ENCODE measurements at places on chromosomes 11 and 22.

DNA sequence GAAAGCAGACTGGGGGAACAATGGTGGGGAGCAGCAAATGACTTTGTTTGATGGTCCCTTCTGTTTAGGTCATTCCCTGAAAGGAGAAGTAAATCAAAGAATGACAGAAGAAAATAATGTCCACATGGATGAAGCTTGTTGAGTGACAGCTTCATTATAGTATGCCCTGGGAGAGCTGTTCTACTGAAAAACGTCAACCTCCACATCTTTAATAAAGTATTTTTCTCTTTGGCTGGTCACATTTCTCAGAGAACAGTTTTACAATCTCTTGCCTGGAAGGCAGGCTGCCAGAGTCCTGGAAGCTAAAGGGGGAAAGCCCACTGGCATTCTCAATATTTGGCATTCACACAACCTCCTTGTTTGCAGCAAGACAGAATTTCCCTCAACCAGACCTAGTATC, 287.9 kb downstream of the SWAP70 start:
- DNase-seq, result peak; percentile 53

DNA sequence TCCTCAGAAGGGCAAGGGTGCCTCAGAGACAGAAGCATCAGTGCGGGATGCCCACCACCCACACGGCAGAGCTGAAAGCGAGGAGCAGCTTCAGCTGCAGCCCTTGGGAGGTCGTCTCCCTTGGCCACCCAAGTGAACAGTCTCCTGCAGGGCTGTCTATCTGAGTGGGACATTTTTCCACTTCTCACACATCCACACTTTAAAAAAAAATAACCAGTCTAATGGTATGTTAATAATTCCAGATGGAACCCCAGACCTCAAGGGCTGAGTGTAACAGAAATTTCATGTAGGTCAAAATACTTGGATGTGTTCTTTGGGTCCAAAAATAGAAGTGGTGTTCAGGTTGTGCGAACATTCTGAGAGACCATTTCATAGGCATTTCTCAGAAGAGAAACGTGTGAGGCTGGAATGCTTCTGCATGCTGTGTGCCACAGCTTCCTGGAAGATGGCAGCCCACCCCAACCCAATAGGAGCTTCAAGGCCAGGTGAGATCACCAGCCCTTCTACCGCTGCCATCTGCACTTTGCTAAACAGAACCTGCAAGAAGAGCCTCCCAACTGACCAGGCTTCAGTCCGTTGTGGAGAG, 623.2 kb downstream of the OPCML start:
- DNase-seq, result no peak

DNA sequence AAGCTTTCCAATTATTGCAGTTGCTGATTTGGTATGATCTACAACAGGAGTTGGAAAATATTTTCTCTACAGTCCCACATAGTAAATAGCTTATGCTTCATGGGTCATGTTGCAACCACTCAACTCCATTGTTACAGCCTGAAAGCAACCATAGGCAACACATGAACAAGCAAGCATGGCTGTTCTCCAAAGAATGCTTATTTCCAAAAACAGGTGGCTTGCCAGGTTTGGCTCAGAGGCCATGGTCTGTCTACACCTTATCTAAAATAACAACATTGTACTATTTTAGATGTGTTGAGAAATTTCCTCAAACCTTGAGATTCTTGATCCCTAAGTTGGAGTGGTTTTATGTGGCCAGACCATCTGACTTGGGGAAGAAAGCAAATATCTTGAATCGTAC, 153.9 kb upstream of the MPPED2 start:
- no peak for DNase-seq

DNA sequence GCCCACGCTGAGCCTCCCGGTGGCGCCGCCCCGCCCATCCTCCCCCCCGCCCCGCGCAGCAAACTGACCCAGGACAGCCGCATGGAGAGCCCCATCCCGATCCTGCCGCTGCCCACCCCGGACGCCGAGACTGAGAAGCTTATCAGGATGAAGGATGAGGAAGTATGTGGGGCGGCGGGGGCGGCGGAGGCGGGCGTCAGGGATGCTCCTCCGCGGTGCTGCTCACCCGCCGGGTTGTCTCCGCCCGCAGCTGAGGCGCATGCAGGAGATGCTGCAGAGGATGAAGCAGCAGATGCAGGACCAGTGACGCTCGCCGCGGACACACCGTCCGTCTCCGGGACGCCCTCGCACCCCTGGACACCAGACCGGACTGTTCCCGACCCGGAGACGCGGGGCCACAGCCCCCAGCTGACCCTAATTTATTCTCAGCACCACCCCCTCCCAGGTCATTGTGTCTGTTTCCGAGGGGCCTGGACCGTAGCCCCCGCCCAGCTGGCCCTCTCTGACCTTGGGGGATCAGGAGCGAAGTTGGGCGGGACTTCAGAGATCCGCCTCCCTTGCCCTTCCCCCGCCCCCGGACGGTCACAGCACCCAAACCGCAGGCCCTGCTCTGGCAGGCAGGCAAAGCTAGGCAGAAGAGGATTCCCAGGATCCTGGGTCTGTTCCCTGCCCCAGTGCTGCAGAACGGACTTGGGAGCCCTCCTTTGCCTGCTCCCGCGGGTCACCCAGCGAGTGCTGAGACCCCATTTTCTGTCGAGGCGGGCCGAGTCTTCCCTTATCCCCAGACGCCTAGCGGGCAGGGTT, 959 bp upstream of the GP1BB start:
- no peak for DNase-seq

- DNase-seq, result no peak
These were observed 1334.0 kb downstream of the TBC1D22A start for GRCh38 chr22:48096411-48096810.
